ENCODE measurements at places on chromosomes 16 and 17.
A peak's percentile ranks its signal among the peaks of the same experiment; 100 is the strongest.

DNA sequence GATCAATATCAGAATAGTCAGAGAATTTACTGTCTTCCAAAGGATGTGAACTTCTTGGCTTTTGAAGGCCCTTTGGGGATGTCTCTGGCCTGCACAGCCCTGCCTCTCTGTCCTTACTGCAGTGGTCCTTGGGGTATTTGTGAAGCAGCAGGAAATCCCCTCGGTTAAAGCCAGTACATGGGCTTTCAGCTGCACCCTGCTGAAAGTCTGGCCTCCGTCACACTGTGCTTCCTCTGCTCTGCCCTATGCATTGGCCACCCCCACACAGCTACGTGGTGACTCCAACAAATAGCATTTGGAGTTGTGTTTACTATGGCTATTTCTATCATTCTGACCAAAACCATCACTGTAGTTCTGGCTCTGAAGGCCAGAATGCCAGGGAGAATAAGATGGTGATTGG is 21.2 kb downstream of the SYCE1L start:
- DNase-seq = no peak

- no peak for DNase-seq
Observed at GRCh38 chr16:19883966-19884485, 622 bp downstream of the GPRC5B start.

- no peak for DNase-seq
Observed at GRCh38 chr16:89730610-89731234, 9.4 kb downstream of the ZNF276 start.

GRCh38 chr17:56481659-56482058 is 111.8 kb upstream of the NOG start:
- DNase-seq = no peak

DNA sequence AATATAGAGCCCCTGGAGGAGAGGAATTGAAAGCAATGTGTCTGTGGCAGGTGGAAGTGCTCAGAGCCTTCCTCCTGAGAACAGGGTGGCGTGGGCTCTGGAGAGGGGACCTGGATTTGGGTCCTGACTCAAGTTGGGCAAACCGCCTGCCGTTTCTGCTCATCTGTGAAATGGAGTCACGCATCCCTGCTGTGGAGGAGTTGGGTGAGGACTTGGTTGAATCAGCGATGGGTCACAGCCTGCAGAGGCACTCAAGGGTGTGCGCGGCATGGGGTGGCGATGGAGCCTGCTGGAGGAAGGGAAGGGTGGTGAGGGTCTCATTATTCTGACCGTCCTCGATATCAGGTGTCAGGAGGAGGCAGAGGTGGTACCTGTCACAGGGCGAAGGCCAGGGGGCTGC is 3.1 kb downstream of the ADAD2 start:
- DNase-seq = peak; percentile 2

GRCh38 chr16:52920331-52920730 is 132.4 kb downstream of the CHD9NB start:
- DNase-seq = no peak

DNA sequence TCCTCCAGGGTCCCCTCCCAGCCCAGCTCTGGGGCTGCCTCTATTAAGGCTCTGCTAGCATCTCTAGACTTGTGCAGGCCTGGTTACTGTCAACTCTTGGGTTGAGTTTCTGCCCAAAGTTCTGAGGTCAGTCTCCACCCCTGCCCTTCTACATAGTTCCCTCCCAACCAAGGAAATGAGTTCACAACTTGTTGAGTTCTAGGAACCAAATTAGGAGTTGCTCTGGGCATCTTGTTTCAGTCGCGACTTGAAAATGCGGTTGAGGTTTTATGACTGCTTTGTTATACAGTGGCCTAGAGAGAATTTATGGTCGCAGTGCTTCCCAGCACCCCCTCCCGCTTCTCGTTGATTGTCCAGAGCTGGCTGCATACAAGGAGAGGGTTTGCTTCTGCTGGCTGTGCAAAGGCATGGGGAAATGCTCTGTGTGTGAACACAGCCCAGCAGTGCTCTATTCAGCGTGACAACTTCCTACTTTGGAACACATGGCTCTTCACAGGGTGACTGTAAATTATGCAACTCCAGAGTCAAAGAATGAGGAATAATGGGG is 20.2 kb downstream of the GNAO1 start:
- no peak for DNase-seq

GRCh38 chr17:80129006-80129565 is 17.8 kb downstream of the EIF4A3 start:
- no peak for DNase-seq

- DNase-seq = no peak
Observed at GRCh38 chr17:80882926-80883685, 108.5 kb upstream of the CHMP6 start.

GRCh38 chr16:55000595-55000994 is 69.9 kb downstream of the IRX5 start:
- peak; percentile 20 for DNase-seq

- peak; percentile 75 for DNase-seq
Observed at GRCh38 chr17:40284085-40284713, 3.5 kb upstream of the CDC6 start.

Measured in kidney glomerular epithelial cell (primary cell).